NCI-H1092 treated with DMSO at 0.1 percent for 48 hours (cell line): ENCODE measurements at places on chromosomes 3 and 15.
A peak's percentile ranks its signal among the peaks of the same experiment; 100 is the strongest.

- no peak for DNase-seq
Measured at GRCh38 chr3:181879926-181880325, 168.2 kb downstream of the SOX2 start.

- DNase-seq: peak; percentile 5
Measured at GRCh38 chr3:50274371-50275104, 4.3 kb upstream of the LSMEM2 start.

GRCh38 chr15:74062236-74062635, 20.1 kb downstream of the GOLGA6A start:
- DNase-seq: no peak

DNA sequence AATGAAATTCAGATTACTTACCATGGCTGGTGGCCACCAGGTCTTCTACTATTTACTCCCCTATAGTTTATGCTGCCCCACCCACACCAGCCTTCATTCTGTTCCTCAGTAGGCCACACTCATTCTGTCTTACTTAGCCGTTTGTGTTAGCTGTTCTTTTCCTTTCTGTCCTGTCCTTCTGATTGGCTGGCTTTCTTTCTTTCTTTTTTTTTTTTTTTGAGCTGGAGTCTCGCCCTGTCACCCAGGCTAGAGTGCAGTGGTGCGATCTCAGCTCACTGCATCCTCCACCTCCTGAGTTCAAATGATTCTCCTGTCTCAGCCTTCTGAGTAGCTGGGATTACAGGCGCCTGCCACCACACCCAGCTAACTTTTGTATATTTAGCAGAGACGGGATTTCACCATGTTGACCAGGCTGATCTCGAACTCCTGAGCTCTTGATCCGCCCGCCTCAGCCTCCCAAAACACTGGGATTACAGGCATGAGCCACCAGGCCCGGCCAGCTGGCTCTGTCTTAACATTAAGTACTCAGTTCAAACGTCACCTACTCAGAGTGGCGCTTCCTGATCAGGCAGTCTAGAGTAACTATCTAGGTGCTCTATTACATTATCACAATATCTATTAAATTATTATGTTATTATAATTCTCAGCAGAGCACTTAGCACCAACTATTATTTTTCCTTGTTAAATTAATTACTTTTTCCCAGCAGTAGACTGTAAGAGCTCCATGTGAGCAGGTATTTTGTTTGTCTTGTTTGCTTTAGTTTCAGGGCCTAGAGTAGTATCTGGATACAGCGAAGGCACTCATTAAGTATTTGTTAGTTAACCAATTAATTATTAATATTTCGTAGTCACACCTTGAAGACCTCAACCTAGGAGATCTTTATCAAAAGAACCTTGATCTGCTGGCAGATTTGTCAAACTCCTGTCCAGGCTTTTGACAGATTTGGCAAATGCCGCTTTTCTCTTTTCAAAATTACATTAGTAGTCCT, 6.4 kb downstream of the CMSS1 start:
- no peak for DNase-seq

- DNase-seq: no peak
Measured at GRCh38 chr3:120052225-120052624, 42.0 kb downstream of the GSK3B start.

DNA sequence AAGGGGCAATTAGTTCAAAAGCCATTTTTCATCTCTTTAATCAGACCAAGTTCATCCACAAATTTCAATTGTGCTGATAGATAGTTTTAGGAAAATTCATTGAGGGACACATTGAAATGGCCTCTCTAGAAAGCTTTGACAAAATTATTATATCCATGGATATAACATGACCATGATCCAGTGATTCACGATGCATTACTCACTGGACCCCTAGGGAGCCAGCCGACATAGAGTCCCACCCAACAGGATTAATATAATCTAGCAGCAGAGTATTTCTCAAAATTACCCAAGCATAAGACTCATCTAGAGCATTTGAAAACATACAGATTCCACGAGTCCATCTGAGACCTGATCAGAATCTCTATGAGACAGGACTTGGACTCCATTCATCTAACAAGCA, 100.3 kb downstream of the FRMD5 start:
- DNase-seq: no peak

- DNase-seq: no peak
Measured at GRCh38 chr15:39573844-39574243, 7.0 kb upstream of the THBS1 start.

DNA sequence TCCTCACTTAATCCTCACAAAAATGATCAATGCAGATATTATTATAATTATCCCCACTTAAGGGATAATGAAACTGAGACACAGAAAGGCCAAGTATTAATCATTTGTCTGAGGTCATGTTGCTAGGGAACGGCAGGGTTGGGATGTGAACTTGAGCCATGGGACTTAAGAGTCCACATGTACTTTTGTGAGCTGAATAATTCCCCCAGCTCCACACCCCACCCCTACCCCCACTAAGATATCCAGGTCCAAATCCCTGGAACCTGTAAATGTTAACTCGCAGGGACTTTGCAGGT, 290.5 kb upstream of the GADL1 start:
- no peak for DNase-seq

- DNase-seq: no peak
Measured at GRCh38 chr3:101119535-101119934, 126.3 kb upstream of the ABI3BP start.

GRCh38 chr3:189714991-189715961, 84.1 kb downstream of the TP63 start:
- no peak for DNase-seq

- no peak for DNase-seq
Measured at GRCh38 chr15:87269566-87269965, 987.0 kb downstream of the NTRK3 start.

GRCh38 chr3:186476044-186476468, 68.1 kb downstream of the CRYGS start:
- peak; percentile 23 for DNase-seq

DNA sequence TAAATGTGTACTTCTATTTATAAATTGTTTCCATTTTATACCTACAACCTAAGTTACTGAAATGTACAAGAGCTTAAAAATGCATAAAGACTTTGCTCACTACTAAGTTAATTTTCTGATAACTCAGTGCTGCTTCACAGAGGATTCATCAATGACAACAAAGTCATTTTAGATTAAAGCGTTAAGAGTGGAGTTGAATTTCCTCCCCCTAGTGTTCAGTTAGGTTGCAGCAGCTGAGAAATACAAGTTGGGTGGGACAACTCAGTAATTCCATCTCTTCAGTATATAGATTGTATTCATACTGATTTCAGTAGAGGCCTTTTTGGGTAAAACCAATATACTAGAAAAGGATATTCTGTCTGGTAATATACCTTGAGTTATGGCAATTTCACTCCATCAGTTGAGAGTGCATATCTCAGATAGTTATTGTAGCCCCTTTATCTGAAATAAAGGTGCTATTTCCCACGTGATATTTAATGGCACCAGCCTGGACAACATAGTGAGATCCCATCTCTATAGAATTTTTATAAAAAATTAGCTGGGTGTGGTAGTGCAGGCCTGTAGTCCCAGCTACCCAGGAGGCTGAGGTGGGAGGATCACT, 6.9 kb upstream of the RPL35A start:
- DNase-seq: peak; percentile 20
